ENCODE measurements at places on chromosomes 5 and 9.

GRCh38 chr5:176596689-176597416 is 13.1 kb downstream of the GPRIN1 start:
- DNase-seq: peak; percentile 54

DNA sequence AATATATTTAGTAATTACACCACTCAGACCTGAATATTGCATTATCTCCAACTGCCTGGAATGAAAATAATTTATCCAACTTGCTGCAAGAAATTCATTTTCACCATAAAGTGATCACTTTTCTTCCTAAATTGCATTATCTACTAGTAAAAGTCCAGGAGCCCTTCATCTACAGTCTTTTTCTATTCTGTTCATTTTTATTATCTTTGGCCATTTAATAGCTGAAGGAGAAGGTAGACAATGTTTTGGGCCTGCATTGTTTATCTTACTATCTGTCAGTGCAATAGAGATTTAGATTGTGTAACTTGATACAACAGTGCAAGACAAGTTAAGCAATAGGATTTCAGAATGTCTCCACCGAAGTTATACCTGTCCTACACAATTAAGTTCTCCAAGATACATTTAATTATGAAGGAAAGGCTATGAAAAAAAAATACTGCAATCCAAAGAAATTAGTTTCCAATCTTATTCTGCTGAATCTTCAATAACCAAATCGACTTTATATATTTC is 1339.7 kb upstream of the CDH6 start:
- DNase-seq: no peak

- no peak for DNase-seq
Observed at GRCh38 chr5:77863181-77863580, 87.0 kb upstream of the TBCA start.

- DNase-seq: no peak
Observed at GRCh38 chr5:134028496-134028895, 23.7 kb upstream of the VDAC1 start.

GRCh38 chr5:127344931-127345330 is 54.3 kb downstream of the MEGF10 start:
- no peak for DNase-seq

- no peak for DNase-seq
Observed at GRCh38 chr9:96523374-96523773, 73.4 kb downstream of the HABP4 start.

DNA sequence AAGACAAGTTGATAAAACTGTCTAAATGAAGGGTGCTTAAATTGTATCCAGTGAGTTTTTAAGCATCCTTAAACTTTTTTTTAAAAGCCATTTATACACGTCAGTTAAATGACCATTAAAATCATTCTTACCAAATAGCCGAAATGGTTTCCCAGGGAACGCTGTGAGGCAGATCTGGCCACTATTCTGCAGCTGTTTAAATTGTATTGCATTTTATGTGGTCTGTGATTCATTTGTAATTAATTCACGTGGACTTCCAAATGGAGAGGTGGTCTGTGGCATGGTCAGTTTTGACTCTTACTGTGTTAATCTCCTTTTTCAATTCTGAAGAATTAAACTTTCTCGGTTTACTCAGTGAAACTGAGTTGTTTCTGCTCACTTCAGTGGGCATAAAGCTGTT is 113.7 kb upstream of the OTULINL start:
- DNase-seq: no peak

DNA sequence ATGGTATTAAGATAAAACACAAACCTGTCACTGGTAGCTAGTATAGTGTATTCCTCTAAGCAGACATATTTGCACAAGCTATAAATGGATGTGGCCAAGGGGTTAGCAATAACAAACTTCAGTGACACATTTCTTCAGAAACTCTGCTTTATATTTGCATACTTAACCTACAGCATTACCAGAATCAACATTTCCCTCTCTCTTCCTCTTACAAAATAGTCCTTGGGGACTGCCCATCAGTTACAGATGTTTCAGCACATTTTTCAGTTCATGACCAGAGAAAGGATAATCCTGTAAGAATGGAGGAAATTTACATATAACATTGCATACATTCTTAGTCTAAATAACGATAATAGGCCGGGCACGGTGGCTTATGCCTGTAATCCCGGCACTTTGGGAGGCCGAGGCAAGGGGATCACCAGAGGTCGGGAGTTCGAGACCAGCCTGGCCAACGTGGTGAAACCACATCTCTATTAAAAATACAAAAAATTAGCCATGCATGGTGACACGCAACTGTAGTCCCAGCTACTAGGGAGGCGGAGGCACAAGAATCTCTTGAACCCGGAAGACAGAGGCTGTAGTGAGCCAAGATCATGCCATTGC is 25.3 kb upstream of the SLC1A1 start:
- DNase-seq: no peak

DNA sequence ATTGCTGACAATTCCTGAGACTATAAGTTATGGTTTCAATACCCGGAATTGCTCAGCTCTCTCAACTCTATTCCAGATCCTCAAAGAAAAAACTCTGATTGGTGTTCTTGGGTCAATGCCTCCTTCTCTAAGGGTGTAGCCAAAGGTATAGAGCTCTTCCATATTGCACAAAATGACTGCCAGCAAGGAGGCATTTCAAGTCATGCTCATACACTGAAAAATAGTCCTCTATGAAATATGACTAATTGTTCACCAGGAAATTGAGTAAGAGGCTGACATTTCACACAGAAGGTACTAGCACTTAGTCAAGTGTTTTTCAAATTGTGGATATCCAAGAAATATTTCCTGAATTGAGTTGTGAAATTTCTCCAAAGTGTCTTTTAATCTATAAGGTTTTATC is 111.1 kb upstream of the KLF9 start:
- DNase-seq: no peak
